Lower leg skin (tissue), 4 donors: ENCODE measurements at places on chromosomes 12 and 14.

DNA sequence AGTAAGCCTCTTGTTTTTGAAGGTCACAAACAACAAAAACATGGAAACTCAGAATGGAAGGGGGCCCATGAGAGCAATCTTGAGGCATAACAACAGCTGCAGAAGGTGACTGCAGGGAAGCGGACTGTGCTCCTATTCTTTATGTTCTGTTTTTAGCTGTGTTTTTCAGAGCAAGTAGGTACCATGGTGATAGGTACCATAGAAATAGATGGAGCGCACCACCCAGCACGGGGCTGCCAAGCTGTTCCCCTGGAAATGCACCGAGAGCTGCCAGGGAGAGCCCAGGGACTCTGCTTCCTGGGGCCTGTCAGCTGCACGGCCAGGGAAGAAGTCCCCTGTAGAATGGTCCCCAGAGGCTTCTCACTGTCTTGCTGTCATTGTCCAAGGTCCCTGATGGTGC lies 32.8 kb downstream of the DGLUCY start:
- DNase-seq, result no peak

- DNase-seq, result no peak
Measured at GRCh38 chr14:71362282-71362681, 455.0 kb downstream of the PCNX1 start.

- DNase-seq, result no peak
Measured at GRCh38 chr12:113262710-113263109, 41.4 kb downstream of the TPCN1 start.

GRCh38 chr14:95741038-95741490 lies 27.1 kb upstream of the TCL1A start:
- no peak for DNase-seq

- no peak for DNase-seq
Measured at GRCh38 chr12:50326590-50327284, 43.4 kb upstream of the LIMA1 start.

DNA sequence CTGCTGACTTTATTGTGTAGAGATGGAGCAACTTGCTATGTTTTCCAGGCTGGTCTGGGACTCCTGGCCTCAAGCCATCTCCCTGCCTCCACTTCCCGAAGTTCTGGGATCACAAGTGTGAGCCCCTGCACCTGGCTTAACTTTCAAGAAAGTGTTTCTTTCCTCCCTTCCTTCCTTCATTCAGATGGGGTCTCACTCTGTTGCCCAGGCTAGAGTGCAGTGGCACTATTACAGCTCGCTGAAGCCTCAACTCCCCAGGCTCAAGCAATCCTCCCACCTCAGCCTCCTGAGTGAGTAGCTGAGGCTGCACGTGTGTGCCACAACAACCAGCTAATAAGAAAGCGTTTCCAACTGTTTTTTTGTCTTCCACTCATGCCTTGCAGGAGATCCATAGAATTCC lies 185.6 kb upstream of the AMIGO2 start:
- no peak for DNase-seq

GRCh38 chr14:95519699-95520098 lies 3.2 kb upstream of the SYNE3 start:
- peak; percentile 89 for DNase-seq

- DNase-seq, result no peak
Measured at GRCh38 chr12:101591781-101592180, 3.0 kb upstream of the MYBPC1 start.

DNA sequence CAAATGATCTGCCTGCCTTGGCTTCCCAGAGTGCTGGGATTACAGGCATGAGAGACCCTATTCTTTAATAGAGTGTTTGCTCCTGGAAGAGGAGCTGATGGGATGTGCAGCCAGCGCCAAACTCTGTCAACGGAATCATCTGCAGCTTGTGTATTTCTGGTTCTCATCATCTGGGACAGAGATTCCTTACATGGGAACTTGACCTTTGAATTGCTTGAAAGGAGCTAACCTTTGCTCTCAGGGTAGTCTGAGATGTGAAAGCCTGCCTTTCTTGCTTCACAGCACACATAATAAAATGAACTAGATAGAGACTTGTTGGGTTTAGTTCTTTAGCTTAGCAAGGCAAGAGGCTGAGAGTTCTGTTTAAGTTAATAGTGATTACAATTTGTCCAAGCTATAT lies 120.0 kb downstream of the OTOGL start:
- no peak for DNase-seq

GRCh38 chr14:52079239-52079959 lies 10.5 kb upstream of the NID2 start:
- DNase-seq, result no peak

GRCh38 chr12:2356601-2357125 lies 303.9 kb downstream of the CACNA1C start:
- no peak for DNase-seq

DNA sequence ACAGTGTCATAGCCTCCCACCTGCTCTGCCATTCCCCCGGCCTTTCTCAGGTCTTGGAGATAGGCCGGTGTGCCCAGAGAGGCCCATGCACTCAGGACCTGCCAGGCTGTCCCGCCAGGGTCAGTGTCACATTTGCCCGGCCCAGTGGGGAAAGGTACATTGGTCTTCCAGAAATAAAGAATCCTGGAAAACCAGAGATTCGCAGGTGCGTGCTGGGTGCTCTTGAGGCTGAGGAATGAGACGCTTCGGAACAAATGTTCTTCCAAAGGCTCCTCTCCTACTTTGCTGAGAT lies 205.8 kb upstream of the RTL1 start:
- DNase-seq, result no peak
